ENCODE measurements at places on chromosomes 3 and 15.

- no peak for DNase-seq
Observed at GRCh38 chr3:56761887-56762651, 39.7 kb downstream of the ARHGEF3 start.

GRCh38 chr3:152574461-152575079 is 260.4 kb upstream of the P2RY1 start:
- DNase-seq, result no peak

DNA sequence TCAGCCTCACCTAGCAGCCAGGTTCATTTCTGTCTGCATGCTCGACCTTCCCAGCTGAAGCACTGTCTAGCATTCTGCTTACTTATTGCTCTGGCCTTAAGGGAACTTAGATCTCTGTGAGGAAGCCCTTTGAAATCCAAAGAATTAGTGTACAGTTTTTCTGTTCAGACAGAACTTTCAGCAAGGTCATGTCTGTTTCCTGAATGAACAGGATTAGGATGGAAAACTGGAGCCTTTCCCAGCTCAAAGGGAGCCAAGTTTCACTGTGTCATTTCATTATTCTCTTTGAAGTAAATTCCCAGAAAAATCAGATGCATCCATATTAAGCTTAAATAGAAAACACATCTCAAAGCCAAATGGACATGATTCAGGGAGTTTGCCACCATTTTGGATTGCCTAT is 457.3 kb upstream of the KCNMB2 start:
- no peak for DNase-seq

DNA sequence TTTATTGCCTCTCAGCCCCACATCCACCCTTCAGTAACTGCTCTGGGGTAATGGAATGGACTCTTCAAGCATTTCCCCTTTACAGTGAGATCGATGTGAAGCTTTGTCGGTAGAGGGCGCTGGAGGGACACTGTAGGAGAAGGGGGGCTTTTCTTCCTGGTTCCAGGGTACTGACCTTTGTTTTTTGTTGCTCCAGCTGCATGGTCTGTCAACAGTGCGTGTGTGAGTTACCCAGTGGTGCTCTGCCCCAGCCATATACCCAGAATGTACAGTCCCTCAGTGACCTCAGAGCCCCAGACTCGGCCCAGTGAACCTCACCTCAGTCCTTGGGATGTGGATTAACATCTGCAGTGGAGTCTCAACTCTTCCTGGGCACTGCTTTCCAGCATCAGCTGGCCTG is 180.3 kb upstream of the TSC22D2 start:
- DNase-seq, result peak; percentile 8

GRCh38 chr15:81560405-81560804 is 186.4 kb upstream of the TMC3 start:
- DNase-seq, result no peak

- DNase-seq, result no peak
Observed at GRCh38 chr3:16207031-16207430, 32.6 kb downstream of the GALNT15 start.

DNA sequence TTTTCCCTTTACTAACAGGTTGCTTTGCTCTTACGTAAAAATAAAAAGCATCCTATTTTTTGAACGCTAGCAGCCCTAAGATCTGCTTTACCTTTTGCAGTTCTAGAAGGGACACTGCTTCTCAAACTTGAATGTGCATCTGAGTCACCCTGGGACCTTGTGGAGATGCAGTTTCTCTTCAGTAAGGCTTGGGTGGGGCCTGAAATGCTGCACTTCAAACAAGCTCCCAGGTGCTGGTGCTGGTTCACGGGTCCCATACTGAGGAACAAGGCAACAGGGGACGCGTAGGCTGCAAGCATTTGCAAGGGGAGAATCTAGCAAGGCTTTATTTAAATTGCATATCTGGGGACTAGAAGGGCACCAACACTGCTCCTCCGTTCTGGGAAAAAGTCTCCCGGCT is 30.0 kb downstream of the MB21D2 start:
- no peak for DNase-seq

- DNase-seq, result no peak
Observed at GRCh38 chr3:13519006-13519791, 29.7 kb upstream of the FBLN2 start.

DNA sequence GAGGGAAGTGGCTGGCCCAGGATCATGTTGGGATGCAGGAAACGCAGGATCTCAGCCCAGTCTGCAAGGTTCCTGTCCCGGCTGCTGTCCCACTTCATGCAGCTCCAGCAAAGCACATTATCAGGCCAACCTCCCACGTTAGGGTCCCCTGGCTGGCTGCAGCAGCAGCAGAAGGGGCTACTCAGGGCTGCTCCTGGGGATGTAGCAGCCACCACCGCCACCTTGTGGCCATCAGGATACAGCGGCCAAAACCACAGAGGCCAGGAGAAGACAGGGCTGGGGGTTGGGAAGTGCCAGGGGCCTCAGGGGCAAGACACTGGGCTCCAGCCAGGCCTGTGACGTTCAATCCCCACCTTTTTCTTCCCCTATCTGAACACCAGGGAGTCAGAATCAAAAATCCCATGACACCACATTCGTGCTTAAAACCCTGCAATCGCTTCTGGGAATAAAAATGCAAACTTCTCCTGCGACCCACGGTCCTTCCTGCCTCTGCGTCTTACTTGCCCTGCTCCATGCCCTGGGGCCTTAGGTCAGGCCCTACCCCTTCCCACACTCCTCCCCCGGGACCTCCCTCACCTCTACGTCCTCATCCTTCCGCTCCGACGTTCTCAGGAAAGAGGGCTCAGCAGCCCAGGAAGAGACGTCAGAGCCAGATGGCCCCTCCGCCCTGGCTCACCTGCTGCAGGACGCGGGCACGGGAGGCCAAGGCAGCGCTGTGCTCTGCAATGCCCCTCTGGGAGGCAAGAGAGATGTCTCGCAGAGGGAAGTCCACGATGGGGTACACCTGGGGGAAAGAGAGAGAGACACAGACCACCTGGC is 21.5 kb downstream of the SSUH2 start:
- peak; percentile 78 for DNase-seq

DNA sequence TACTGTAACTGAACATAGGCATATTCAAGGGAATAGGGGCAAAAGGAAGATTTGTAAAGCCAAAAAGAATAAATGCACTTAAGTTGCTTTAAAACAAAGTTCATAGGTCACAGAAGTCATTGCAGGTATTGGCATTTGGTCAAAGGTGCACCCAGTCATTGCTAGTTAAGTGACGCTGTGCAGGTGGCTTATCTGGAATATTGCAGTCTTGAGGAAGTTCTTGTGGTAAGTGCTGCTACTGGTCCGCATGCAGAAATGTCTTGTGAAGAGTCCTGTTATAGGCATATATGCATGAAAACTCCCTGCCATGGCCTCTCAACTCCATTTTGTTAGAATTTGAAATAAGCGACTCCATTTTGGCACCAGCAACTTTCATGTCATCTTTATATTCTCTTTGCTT is 293.1 kb downstream of the GBE1 start:
- DNase-seq, result no peak

DNA sequence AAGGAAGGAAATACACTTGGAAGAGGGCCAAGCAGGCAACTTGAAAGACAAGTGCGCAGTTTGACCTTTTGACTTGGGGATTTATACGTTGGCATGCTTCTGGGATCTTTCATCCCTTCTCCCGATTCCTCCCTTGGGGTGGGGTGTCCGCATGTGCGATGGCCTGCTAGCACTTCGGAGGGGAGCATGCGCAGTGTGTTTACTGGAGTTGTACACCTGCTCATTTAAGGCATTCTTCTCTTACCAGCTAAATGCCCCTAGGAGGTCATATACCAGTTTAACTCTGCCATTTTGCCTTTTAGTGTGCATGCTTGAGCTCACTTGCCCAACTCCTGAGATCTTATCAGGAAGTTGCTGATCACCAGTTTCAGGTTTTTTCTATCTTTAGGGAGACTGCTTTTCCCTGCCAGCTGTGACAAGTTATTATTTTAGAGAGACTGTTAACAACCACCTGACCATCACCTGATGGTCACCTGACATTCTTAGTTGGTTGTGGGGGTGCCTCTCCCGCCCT is 63.5 kb downstream of the BFSP2 start:
- no peak for DNase-seq

DNA sequence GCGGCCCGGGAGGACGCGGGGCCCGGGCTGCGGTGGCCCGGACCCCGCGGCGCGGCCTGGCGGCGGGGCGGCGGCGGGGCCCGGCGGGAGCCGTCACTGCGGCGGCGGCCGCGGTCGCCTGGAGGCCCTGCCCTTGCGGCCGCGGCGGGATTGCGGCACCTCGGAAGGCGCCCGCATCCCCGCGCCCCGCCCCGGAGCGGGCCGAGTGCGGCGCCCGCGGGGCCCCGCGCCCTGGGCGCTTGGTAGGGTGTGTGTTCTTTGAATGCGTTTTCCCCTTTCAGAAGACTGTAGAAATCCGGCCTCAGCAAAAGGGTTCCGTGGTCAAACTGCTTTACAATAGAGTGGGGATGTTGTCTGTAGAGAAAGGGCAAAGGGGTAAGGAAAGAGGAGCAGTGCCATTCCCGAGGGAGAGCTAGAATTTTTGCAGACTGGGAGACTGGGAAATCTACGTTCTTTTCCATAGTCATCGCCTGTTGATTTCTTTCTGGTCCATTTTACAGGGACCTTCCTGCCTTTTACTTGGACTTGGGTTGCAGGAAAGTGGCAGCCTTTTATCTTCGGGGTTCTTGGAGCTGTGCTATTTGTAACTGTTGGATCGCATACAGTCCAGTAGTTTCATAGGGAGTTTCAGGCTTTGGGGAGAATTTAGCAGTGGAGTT is 630 bp downstream of the SNRK start:
- DNase-seq, result peak; percentile 40

DNA sequence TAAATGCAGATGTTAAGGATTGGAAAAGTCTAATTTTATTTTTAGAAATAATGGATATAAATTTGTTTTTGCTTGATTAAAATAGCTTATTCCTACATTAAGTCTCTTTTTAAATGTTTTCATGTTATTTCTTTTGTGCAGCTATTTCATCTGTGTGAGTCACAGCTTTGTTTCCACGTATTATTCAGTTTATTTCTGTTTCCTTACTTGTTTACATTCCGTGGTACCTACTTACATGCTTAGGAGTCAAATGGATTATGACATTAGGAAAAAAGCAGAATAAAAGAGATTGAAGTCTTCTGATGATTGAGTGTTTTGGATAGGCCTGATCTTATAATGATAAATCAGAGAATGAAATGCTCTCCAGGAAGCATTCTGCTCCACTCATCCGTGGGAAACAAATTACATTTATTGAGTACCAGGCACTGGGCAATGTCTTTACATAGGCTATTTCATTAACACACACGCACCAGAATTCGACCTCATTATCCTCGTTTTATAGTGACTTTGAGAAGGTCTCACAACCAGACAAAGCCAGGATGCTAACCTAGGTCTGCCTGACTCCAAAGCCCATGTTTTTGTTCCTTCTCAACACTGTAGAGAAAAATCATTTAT is 38.1 kb upstream of the RASA2 start:
- no peak for DNase-seq

- DNase-seq, result no peak
Observed at GRCh38 chr3:189537135-189537534, 94.1 kb upstream of the TP63 start.

GRCh38 chr3:59270921-59271320 is 221.1 kb upstream of the CFAP20DC start:
- DNase-seq, result no peak

Measured in GM19239 (cell line).